Spinal cord (tissue), 10 donors: ENCODE measurements at places on chromosomes 2 and 18. TPM values are rescaled to one million over a fixed set of nuclear protein-coding genes. Genes with fewer than 3 reads are reported as not detected.

DNA sequence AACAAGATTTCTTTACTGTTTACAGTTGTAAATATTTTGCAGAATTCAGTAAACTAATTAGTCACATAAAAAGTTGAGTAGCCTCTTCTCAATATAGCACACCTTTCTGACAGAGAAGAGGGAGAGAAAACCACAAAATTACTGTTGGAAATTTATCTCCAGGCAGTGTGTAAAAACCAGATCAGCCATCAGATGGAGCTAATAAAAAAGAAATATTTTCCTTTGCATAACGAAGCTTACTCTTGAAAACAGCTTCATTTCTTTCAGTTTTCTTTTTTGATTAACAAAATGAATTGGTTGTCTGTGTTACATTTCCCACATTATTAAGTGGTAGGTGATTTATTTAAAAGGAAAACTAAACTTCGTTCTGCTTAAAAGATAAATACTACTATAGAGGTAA, 259.3 kb upstream of the KCNJ3 start:
- DNase-seq, result no peak

- DNase-seq, result no peak
These were observed 106.9 kb upstream of the ACVR1C start for GRCh38 chr2:157735532-157735931.

DNA sequence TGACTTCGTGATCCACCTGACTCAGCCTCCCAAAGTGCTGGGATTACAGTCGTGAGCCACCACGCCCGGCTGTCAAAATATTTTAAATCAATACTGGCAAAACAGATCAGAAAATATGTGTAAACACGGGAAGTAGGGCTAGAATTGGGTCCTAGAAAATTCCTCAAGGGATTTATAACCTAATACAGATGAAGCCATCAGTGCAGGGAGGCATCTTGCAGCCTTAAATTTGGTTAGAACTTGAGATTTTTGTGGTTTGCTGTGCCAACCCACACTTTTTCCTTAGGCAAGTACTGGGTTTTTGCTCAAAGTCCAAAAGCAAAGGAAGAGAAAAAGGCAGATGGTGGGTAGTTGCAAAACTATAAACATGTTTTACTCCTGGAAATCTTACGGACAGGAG, 33.7 kb upstream of the NFE2L2 start:
- no peak for DNase-seq

DNA sequence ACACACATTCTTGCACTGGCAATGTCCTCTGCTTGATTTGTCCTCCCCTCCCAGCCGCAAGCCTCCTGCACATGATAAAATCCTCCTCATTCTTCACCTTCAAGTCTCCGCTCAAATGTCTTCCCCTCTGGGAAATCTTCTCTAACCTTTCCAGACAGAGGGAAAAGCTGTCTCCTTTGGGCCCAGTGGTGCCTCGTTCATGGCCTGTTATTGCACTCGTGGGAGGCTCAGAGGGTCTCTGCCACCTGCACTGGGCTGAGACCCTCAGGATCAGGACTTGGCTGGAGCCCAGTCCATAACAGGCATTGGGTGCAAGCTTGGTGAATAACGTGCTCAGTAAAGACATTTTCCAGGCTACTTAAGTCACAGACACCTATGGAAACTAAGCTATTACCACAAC, 68.6 kb downstream of the PTGR3 start:
- no peak for DNase-seq

Gene TCF7L1
- 6.5 TPM for total RNA-seq
